Activated CD8-positive, alpha-beta T cell treated with anti-CD3 and anti-CD28 coated beads for 36 hours (primary cell): ENCODE measurements at places on chromosomes 5 and 9. TPM values are rescaled to one million over a fixed set of nuclear protein-coding genes. Genes with fewer than 3 reads are reported as not detected.

DNA sequence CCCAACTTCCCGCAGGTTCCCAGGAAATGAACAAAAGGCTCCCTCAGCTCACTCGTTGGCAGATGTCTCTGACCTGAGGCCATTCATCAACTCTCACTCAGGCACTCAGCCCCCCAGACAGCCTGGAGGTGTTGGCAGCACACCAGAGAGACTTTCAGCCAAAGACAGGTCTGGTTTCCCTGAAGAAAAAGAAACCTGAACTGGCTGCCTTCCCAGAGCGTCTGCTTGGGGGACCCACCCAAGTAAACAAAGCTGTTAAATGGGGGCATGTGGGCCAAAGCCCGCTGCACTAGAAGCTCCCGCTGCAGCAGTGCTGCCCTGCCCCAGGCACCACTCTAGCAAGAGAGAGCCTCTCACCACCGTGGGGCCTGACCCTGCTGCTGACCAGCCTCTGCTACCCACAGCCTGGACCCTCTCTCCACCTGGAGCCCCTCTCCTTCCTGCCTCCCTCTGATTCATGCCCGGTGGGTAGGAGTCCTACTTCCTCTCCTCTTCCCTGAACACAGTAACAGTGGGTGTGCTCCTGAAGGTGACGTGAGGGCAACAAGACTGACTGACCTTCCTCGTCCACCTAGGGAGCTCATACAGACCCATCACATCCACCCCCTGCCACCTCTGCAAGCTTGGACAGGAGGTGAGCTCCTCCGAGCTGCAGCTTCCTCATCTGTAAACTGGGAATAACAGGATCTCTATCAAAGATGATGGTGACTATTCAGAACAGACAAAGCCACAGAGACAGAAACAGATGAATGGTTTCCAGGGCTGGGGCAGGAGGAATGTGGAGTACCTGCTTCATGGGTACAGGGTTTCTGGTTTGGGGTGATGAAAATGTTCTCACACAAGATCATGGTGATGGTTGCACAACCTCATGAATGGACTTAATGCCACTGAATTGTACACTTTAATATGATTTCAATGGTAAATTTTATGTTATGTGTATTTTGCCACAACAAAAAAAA, 31.0 kb upstream of the GABRP start:
- no peak overlapping the region for H3K4me3 ChIP-seq
- no peak overlapping the region for H3K27ac ChIP-seq
- H3K4me1 ChIP-seq: no peaks in the 10 kb centered on the region
- peaks cover 10% of the 10 kb centered on the region for H3K27me3 ChIP-seq

The HSD17B4 gene
- 94.3 TPM for total RNA-seq

DNA sequence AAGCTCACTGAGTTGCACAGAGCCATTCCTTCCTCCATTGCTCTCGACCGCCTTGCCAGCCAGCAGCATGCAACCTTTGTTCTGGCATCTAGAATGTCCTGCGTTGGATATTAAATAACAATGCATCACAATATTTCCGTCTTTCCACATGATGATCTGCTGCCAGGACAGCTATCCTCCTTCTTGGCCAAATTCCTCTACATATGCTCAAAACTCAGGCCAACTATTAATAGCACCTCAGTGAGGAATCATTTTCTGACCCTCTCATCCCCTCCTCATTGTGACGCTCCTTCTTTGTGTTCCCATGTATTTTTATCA, 128.6 kb downstream of the MYO10 start:
- no peak overlapping the region for H3K4me3 ChIP-seq
- peaks cover 2% of the 10 kb centered on the region for H3K27me3 ChIP-seq
- no peaks in the 10 kb centered on the region for H3K36me3 ChIP-seq
- H3K4me1 ChIP-seq: no peaks in the 10 kb centered on the region
- H3K27ac ChIP-seq: no peak overlapping the region
- no peak for DNase-seq

DNA sequence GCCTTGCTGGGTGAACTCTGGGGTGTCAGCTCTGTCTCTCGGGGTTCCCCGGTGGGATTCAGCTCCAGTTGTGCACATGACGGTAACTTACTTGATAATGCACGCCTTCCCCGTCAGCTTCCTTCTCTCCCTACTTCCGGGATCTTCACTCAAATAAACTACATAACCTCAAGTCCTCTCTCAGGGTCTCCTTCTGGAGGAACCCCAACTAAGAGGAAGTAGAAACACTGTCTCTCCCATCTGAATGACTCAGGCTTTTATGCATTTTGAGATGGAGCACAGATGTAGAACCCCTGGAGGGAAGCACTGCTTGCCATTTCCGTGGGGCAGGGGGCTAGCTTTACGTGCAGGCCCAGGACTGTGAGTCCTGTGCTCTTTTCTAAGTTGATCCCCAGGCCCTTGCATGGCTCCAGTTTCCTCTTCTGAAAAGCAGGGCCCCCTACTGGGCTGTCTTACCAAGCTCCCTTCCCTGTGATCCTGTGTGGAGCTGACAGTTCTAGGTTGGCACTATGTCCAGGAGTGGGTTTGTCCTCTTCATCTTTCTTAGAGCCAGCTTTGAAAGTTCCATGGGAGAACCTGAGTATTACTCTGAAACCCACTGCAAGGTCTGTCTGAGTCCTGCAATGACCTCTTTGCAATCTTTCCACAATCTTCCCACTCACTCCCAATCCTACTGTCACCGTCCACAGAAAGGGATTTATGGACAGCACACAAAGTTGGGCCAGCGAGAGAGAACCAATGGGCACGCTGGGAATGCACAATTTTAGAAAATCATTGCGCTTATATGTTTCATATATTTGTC, 17.7 kb downstream of the S1PR3 start:
- no peak for DNase-seq
- H3K27ac ChIP-seq: no peak overlapping the region
- no peaks in the 10 kb centered on the region for H3K36me3 ChIP-seq
- no peak overlapping the region for H3K4me3 ChIP-seq

- no peaks in the 10 kb centered on the region for H3K36me3 ChIP-seq
- peaks cover 9% of the 10 kb centered on the region for H3K27me3 ChIP-seq
These were observed 139.4 kb upstream of the CDKN2B start for GRCh38 chr9:22148528-22148875.

The PPWD1 gene
- 33.8 TPM for total RNA-seq

DNA sequence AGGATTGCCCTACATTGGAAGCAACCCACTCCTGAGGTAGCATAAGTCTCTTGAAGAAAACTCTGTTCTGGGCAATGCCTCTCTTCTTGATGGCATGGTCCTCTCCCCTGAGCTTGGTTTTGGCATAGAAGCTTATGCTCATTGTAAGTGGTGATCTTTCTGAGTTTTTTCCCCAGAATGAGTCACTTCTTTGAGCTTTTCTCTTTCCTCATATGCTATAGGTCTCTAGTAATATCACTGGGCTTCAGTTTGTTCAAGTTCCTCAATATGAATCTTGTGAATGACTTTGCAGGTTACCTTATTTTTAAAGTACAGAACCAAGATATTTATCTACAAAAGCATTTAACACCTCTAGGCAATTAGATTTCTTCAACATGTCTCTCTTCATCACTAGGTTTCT, 76.5 kb upstream of the ATG10 start:
- no peaks in the 10 kb centered on the region for H3K27me3 ChIP-seq
- no peaks in the 10 kb centered on the region for H3K36me3 ChIP-seq
- no peak overlapping the region for H3K4me3 ChIP-seq
- no peak overlapping the region for H3K27ac ChIP-seq

GRCh38 chr5:141119250-141119649, 2.4 kb upstream of the PCDHB4 start:
- peaks cover 15% of the 10 kb centered on the region for H3K27me3 ChIP-seq
- H3K27ac ChIP-seq: no peak overlapping the region
- H3K36me3 ChIP-seq: peaks cover 5% of the 10 kb centered on the region

DNA sequence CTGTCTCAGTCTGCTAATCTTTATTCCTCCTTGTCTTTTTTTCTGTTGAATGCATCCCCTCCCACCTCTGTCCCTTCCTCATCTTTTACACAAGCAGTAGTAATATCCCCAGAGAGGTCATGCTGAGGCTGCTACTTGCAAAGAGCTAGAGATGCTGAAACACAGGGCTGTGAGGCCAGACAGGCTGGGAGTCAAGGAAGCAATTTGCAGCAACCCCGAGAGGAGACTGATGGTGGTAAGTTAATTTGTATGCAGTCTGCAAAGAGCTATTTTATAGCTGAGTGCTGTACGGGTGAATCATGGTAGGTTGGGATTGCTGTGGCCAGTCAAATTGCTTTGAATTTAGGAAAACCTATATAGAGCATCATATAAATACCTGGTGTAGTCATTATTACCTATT, 90.2 kb upstream of the SLC24A2 start:
- DNase-seq: no peak
- H3K4me1 ChIP-seq: no peaks in the 10 kb centered on the region
- H3K36me3 ChIP-seq: no peaks in the 10 kb centered on the region
- H3K27ac ChIP-seq: no peak overlapping the region
- peaks cover 7% of the 10 kb centered on the region for H3K27me3 ChIP-seq
